T1000 (cell line): ENCODE measurements at places on chromosomes 6 and 20.

GRCh38 chr20:2114990-2115681 is 13.5 kb downstream of the STK35 start:
- DNase-seq = no peak

GRCh38 chr20:47545499-47545898 is 43.8 kb downstream of the NCOA3 start:
- no peak for DNase-seq

- no peak for DNase-seq
Observed at GRCh38 chr6:113392551-113393055, 464.5 kb upstream of the MARCKS start.

DNA sequence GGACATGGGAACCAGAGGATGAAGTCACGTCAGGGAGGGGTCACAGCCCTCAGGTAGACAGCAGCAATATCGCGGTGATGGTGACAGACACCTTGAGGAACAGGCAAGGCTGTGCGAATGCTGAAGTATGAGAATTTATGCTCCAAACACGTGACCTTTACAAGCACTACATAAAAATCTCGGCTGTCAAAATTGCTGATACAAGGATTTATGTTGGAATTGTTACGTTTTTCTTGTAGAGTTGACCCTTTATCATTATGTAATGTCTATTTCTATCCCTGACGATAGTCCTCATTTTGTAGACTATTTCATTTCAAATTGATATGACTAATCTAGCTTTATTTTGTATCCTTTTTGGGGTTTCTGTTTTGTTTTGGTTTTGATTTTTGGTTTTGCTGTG is 311.1 kb downstream of the C6orf118 start:
- no peak for DNase-seq

GRCh38 chr6:146593986-146594385 is 4.8 kb upstream of the ADGB start:
- DNase-seq = no peak

DNA sequence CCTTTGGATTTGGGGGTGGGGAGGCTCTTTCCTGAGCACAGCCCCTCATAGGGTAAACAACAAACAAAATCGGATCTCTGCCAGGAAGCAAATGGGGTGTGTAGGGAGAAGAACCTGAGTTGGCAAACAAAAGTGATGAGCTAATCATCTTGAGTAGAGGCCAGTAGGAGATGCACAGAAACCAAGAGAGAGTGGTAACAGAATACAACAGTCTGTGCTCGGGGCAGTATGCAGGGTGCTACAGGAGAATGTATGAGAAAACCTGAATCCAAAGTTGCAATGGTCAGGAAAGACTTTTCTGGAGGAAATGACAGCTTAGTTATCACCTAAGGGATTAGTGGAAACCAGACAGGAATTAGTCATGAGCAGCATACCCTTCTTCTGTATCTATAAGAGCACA is 177.8 kb downstream of the CDKAL1 start:
- no peak for DNase-seq

- no peak for DNase-seq
Observed at GRCh38 chr20:47506335-47506734, 4.6 kb downstream of the NCOA3 start.
